Stimulated activated CD4-positive, alpha-beta T cell treated with anti-CD3 and anti-CD28 coated beads, TNF-alpha, amount 100 ng/mL, for 1 hour (primary cell): ENCODE measurements at places on chromosomes 3 and 15.
A peak's percentile ranks its signal among the peaks of the same experiment; 100 is the strongest.

DNA sequence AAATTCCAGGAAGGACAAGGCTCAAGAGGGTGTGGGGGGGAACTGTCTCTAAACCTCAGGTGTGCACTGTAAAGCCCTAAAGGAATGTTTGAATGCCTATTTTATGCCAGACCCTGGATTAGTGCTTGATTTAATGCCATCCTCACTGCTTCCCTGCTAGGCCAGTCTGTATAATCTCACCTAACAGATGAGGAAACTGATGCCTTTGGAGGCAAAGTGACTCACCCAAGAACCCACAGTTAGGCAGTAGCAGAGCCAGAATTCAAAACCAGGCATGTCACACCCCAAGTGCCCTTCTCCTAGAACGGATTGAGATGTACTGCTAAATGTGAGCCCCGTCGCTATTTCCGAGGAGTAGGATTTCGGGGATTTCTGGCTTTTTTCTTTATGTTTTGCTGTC lies 7.8 kb downstream of the CAMK1 start:
- DNase-seq = no peak

DNA sequence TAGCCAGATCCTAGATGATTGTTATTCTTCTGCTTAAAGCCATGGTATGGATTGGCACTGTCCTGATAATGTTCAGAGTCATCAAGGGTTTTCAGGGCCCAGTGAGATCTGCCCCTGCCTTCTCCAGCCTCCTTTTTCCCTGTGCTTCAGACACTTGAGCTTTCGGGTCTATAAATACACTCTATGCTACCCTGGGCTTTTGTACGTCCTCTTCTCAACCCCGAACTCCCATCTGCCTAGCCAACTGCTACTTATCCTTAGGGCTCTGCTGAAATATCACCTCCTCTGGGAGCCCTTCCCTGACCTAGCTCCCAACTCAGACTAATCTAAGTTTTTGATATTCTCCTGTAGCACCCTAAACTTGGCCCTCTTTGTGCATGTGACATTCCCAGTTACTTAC lies 115.3 kb downstream of the OPA1 start:
- no peak for DNase-seq

GRCh38 chr3:146152834-146153233 lies 8.2 kb downstream of the PLOD2 start:
- no peak for DNase-seq

DNA sequence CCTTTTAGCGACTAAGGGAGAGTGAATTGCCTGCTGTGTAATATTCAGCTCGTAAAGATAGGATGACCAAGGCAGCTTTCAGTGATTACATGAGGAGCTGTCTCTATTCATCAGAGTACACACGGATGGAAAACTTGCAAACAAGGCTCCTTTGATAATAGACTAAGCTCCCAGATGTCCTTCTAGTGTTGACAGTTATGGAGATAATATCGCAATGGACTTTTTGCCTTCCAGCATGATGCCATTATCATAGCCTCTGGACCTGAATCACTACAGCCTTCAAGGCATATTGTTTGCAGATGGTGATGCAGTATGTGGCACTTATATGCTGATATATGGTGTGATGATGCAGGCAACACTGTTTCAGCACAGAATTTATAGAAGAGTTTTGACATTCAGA lies 93.9 kb downstream of the ECT2 start:
- DNase-seq = no peak

GRCh38 chr15:66278056-66278455 lies 15.3 kb upstream of the DIS3L start:
- no peak for DNase-seq

- no peak for DNase-seq
These were observed 89.8 kb upstream of the RARB start for GRCh38 chr3:25338158-25338725.

DNA sequence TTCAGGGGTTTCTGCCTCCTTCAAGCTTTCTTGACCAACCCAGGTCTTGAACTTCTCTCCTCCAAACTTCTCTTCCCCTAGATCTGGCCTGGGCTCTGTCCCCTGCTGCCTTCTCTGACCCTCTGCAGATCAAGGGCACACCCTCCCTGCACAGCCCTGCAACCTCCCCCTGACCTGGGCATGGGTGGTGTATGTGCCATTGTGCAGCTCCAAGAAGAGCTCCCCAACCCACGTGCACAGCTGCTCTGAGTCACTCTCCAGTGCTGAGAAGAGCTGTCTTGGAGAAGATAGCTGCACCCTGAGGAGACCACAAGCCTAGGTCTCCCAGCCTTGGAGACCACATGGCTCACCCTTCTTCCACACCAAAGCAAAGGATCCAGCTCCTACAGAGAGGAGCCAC lies 8.0 kb downstream of the MAN2C1 start:
- DNase-seq = no peak

- DNase-seq = no peak
These were observed 18.9 kb downstream of the EFCAB12 start for GRCh38 chr3:129409541-129409940.

- DNase-seq = no peak
These were observed 654.6 kb upstream of the LMCD1 start for GRCh38 chr3:7847021-7847420.

DNA sequence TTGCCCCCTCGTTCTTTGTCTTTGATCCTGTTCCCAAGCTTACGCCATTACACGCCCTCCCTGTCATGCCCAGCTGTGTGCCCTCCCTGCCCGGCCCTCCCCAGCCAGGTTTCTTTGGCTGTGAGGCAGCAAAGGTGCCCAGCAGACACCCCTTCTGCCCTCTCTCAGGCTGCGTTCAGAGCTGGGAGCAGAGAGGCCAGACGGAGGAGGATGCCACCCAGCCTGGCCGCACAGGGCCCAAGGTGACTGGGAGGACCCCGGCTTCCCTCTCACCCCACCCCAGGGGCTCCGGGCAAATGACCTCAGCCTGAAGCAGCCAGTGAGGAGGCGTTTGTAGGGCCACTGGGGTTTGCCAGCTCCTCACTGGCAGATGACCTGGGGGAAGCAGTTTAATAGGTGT lies 30.8 kb upstream of the LACTB start:
- no peak for DNase-seq

DNA sequence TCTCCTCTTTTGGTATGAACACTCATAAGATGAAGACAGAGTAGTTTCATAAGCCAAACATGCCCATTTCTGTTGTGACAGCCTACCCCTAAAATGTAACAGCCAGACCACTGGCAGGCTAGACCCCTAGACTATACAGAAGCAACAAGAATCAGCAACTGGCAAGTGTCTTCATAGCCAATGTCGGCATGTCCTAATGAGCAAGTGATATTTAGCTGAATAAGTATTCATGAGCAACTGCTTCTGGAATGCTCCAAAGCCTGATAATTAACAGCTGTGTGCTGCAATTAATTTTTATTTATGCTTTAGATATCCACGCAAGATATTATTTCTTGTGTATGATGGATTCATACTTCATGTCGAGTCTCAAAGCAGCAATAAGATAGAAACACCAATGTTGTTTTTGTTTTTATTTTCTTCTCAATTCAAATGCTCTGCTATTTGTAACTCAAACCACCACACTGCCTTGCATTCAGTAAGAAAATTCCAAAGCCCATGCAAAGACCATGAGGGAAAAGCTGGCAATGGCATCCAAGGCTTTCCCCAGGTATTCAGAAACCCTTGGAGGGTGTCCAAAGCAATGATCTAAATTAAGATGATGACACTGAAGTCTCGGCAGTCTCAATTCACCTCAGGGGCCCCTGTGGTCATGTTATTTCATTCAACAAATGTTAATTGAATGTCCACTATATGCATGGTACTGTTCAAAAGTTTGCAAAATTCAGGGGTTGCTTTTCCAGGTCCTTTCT lies 167.7 kb upstream of the NECTIN3 start:
- no peak for DNase-seq

DNA sequence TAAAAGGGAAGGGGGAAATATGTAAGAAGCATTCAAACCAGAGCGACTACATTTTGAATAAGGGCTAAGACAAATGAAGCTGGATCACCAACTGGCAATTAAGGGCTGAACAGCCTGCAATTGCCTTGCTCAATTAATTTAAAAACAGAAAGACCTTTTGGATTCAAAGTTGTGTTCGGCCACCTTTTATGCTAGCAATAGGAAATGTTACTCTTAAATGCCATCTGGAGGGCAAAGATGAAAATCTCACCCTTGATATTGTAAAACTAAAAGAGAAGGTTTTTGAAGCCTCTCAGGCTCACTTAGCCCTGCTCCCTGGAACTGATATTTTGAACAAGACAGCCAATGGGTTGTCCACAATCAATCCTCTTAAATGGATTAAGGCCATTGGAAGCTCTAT lies 44.2 kb downstream of the ACAD9 start:
- DNase-seq = no peak

GRCh38 chr15:95830281-95830680 lies 500.2 kb upstream of the NR2F2 start:
- DNase-seq = no peak

GRCh38 chr15:43777267-43777914 lies 625 bp upstream of the ELL3 start:
- peak; percentile 46 for DNase-seq

GRCh38 chr3:107745354-107745753 lies 222.6 kb downstream of the BBX start:
- DNase-seq = no peak

- DNase-seq = no peak
These were observed 26.3 kb downstream of the MRAS start for GRCh38 chr3:138374573-138375134.

GRCh38 chr3:27986234-27986879 lies 255.1 kb upstream of the CMC1 start:
- DNase-seq = no peak

DNA sequence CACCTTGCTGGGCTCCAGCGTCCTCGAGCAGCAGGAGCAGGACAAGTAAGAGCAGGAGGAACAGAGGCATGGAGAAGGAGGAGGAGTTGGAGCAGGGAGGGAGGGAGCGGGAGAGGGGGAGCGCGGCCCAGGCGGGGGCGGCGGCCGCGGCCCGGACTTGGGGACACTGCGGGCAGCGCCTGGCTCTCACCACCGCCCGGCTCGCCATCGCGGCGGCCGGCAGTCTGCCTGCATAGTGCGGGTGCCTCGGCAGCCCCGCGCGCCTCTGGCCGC lies 440 bp downstream of the DCBLD2 start:
- DNase-seq = no peak
